Inflammatory macrophage (primary cell): ENCODE measurements at places on chromosomes 5 and 9.
A peak's percentile ranks its signal among the peaks of the same experiment; 100 is the strongest.

DNA sequence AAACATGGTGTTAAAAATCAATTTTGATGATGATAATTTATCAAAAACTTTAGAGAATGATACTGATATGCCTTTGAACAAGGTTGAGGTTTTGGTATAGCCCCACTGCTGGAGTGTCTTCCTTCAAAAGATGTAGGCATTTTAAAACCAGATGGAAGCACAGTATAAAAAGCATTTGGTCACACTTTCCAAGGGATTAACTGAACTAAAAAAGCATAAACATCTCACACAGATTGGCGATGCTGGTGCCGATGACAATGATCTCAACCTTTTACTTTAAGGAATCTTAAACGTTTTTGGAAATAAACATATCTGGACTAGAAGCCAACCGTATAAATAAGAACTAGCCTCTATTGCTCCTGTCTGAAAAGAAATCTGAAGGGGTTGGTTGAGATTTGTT, 488.4 kb downstream of the ENC1 start:
- DNase-seq = no peak

DNA sequence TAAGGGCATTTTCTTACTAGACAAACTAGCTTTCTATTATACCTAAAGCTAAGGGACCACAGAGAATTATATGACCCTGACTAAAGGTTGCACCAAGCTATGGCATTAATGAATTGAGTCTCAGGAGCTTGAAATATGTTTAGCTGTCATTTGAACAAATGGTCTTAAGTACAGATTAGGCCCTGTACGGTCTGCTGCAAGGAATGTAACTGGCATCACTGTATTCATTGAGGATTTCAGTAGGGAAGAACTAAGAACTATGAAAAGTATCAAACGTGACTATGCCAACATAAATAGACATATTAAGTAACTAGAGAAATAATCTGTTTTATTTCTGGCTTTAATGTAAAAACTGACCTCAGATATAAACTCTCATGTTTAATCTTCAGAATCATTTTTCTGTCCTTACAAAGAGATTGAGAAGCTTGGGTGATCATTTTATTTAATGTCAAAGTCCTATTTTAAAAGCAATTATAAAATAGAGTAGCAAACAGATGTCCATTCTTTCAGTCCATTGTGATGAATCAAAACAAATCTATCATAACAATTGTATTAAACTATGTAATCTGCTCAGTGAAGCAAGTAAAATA, 845.9 kb downstream of the MAT2B start:
- no peak for DNase-seq

DNA sequence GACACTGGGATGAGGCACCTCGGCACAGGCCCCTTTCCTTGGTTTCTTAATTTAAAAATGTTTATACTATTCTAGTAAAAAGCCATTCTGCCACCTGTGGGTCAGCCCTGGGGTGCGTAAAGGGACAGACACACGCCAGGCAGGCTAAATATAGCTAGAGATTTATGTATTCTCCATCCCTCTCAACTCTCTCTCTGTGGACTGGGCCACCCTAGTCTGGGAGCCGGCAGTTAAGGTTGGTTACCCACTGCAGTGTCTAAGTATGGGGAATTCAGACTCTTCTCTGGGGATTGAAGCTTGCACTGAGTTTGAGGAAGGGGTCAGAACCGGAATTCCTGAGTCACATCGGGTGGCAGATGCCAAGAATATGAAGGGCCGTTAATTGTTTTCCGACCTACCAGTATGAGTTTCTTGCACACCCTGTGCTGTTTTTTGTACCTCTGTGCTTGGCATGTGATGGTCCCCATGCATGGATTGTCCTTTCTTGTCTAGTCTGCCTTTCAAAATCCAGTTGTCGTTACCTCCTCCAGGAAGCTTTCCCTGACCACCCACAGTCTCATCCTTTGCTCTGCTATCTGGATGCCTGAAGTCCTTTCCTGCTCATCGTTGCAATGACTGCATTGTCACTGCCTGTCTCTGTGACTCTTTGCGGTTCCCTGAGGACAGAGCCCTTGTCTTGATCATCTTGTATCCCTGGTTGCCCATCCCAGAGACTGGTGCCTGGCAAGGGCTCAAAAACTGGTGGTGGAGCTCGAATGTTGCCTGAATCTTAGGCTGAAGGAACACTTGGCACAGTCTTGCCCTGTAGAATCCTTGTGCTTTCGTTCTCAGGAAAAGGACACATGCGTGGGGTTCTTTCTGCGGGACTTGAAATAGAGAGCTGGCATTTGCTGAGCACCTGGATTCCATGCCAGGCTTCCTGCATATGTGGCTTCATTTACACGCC, 2.1 kb downstream of the NEURL1B start:
- DNase-seq = no peak

GRCh38 chr9:90988318-90988717, 186.7 kb downstream of the SYK start:
- DNase-seq = no peak

DNA sequence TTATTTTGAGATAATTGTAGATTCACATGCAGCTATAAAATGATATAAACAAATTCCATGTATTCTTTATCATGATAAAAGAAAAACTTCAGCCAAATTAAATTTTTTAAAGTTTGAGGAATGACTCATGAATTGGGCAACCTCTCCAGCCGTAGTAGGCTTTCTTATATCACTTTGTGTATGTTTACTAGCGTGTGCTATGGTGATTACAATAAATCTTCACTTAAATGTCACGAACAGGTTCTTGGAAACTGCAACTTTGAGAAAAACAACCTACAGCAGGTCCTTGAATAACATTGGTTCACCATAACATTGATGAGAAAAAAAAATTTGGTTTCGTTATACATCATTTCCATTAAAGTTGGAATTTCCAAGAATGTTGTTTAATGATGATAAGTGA, 730.9 kb upstream of the TYRP1 start:
- DNase-seq = no peak

- DNase-seq = no peak
Observed at GRCh38 chr9:76181020-76181641, 213.1 kb downstream of the RFK start.

- DNase-seq = no peak
Observed at GRCh38 chr5:160311491-160312133, 752 bp downstream of the CCNJL start.

DNA sequence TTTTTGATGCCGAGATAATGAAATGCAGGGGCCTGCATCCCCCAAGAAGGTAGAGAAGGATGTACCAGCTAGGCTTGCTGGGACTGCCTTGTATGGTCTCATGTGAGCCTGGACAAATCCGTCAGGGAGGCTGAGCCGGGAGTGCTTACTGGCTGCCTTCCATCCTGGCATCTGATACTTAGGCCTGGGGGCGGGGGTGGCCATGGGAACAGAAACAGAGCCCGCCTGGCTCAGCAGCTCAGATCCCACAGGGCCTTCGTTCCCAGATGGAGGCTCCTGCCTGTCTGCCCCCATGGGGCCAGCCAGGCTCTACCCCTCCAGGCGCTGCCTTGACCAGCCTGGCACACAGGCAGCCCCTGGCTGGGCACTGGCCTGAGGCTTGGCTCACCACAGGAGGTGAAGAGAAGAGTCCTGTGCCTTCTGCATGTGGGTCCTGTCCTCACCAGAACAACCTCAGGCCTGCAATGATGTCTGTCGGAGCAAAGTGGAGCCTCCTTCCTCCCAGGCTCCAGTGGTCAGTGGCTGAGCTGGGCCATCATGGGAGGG, 10.5 kb upstream of the SPATA31E1 start:
- no peak for DNase-seq

- DNase-seq = no peak
Observed at GRCh38 chr5:154236-154635, 37.1 kb upstream of the LRRC14B start.

GRCh38 chr9:137319011-137319738, 17.1 kb upstream of the NRARP start:
- DNase-seq = no peak

DNA sequence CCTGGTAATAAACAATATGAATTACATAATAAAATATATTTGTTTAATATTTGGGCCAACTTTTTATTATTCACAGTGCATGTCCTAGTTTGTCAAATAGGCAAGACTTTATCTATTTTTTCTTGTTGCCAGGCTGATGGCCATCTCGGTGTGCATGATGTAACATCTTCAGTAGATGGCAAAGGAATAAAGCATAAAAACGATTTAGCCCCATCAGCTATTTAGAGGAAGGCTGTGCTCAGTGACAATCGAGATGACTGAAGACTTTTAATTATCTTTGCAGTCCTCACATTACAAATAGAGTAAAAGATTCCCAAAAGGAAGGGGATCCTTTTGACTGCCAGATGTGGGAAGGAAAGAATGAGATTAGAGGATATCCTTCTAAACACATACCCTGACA, 358.5 kb downstream of the PTPRD start:
- no peak for DNase-seq

GRCh38 chr5:157817387-157817702, 41.6 kb downstream of the CLINT1 start:
- DNase-seq = no peak

GRCh38 chr9:133050142-133050541, 11.6 kb upstream of the CEL start:
- no peak for DNase-seq

DNA sequence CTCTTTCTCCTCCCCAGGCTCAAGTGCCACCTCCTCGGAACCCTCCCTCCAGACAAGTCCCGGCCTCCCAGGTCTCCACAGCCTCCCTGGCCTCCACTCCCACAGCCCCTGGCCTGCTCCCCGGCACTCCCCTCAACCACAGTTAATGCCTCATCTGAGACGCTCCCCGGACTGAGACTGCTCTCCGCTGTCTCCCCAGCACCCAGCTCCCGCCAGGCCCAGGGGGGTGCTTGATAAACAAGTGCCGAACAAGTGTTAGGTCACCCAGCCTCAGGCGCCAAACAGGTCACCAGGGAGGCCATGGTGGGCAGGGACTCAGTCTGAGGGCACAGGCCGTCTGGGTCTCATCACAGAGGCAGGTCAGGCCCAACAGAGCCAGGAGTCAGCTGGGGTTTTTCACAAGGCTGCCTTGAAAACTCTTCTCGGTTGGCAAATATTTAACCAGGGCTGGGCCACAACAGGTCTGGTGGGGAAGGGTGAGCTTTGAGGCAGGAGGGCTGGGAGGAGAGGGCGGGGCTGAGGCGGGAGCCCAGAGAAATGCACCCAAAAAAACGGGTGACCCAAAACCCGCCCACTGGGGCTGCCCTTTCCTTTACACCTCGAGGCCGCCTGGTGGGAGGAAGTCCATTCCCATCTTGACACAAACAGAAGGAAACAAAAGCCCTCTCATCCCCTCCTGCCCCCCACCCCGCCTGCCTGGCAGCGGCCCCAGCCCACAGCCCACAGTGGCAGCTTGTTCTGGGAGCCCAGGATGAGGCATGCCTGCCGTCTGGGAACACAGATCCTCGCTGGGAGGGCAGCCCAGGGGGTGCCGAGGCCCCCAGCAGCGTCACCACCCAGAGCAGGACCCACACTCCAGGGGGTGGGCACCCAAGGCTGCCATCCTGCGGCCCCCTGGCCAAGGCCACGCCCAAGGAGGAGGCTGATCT, 66.6 kb upstream of the STXBP1 start:
- DNase-seq = peak; percentile 36

DNA sequence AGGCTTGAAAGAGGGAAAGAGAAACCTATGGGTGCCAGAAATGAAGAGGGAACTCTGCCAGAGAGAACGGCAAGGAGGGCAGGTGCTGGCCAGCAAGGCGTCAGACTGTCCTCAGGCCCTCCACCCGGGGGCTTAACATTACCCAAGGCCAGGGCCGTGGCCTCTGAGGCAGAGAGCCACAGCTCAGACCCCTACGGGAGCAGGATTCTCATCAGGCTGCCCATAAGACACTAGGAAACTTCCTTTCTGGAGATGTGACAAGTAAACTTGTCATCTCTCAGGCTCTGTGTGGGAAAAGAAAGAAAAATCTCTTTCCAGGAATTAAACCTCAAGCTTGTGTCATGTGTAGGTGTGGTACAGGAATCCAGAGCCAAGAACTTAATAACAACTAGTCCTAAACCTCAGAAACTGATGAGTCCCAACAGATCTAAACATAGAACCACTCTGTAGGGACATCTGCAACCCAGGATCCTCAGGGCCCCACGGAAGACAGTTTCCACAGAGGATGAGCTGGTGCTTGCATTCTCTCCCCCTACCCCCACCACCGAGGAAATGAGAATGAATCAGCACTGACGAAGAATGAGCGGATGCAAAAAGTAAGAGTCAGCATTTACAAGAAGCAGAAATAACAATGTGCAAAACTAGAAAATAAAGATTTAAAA, 74.3 kb downstream of the DCP2 start:
- peak; percentile 13 for DNase-seq
